Activated naive CD4-positive, alpha-beta T cell treated with anti-CD3 and anti-CD28 coated beads, Interleukin-2, amount 50 U/mL, for 72 hours (primary cell): ENCODE measurements at places on chromosomes 5 and 9. TPM values are rescaled to one million over a fixed set of nuclear protein-coding genes. Genes with fewer than 3 reads are reported as not detected.

- no peak for DNase-seq
These were observed 431.9 kb downstream of the ANXA1 start for GRCh38 chr9:73583576-73583975.

Gene DELE1
- 101 TPM for total RNA-seq

DNA sequence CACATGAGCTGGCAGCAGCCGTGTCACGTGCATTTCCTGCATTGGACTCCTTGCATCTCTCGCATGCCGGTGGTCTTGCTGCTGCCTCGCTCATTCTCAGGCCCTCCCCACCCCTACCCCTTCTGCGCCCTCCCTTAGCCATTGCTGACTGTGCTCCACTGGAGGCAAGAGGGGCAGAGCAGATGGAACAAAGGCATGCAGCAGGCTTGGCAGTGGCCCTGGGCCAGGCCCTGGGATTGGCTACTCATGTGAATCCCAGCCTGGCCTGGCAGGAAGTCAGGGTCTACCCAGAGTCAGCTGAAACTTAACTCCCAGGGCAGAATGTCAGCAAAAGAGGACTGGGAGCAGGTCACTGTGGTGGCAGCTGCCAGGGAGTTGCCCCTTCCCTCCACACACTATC, 62.3 kb downstream of the TSTD2 start:
- peak; percentile 40 for DNase-seq

DNA sequence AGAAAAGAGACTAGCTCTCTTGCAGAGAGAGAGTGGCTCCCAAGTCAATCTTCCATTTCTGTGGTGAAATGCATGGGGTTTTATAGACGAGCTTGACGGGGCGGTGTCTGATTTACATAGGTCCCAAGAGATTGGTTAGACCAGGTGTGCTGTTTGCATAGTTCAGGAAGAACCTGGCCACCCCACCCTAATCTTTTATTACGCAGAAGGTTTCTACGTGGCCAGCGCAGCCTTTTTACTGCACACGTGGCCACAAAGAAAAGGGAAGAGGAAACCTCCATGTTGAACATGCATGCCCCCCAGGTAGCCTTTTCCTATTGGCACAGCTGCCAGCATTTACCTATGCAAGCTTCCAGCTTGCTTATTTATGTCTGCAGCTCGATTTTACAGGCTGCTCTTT, 92.1 kb downstream of the CAVIN4 start:
- no peak for DNase-seq

- no peak for DNase-seq
These were observed 56.6 kb downstream of the SMIM23 start for GRCh38 chr5:171841984-171842776.

- no peak for DNase-seq
These were observed 18.8 kb downstream of the TICAM2 start for GRCh38 chr5:115583474-115583873.

- DNase-seq: no peak
These were observed 46.3 kb downstream of the NACC2 start for GRCh38 chr9:136048560-136049411.

DNA sequence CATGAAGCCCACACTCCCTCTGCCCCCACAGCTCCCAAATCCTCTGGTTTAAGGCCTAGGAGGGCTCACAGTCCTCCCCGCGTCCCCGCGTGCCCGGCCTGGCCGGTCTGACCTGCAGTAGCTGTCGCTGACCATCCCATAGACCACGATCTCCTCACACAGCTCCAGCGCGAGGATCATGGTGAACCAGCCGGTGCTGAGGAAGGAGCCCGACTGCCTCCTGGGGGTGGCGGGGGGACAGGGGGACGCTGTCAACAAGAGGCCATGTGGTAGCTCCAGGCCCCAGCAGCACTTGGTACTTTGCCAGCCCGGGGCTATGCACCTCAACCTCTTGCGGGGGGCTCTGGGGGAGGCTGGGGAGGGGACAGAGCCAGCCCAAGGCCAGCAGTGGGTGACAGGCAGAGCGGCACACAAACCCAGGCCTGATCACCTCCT, 7.0 kb downstream of the ST6GALNAC4 start:
- no peak for DNase-seq

- DNase-seq: no peak
These were observed 51.1 kb upstream of the SH3PXD2B start for GRCh38 chr5:172505403-172505759.

DNA sequence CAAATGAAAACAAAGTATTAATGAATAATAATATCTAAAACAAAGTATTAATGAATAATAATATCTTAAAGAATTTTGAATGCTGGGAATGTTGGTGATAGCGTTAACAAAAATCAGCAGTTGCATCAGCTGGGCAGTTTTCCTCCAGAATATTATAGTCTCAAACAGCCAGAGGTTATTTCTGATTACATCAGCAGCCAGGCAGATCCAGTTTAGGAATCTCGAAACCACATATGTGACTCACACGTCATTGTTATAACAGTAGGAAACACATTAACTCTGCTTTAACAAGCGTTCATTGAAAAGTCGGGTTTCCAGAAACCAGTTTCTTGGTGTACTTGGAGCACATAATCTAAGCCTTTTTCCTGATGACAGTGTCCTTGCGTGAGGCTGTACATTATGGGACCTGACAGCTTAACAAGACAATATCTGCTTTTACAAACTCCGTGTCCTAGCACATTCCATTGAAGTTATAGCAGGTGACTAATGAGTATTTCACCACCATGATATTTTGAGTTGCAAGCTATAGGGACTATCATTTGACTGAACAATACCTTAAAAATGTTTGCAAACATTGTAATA, 559.5 kb upstream of the KLF4 start:
- no peak for DNase-seq

DNA sequence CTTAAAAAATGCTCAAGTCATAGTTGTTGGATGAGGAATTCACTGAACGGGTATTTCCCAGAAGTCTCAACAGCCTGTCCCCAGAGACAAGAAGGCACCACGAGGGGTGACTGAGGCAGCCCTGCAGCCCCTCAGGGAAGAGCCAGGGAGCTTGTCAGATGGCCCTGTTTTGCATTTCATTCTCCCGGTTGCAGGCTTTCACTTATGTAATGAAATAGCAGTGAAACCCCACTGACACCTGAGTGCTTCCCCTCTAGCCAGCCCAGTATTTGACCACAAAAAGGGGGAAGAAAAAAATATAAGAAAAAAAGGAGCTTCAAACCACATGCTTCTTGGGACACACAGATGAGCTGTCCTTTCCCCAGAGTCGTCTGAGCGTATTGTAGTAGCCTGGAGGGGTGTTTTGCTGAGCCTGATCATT, 75.3 kb upstream of the IL12B start:
- no peak for DNase-seq

Gene NTNG2
- 2.2 TPM for total RNA-seq

Gene DIPK1B
- total RNA-seq: 0.37 TPM

GRCh38 chr9:125413579-125413978, 152.0 kb downstream of the GAPVD1 start:
- DNase-seq: no peak

GRCh38 chr9:121566481-121567465, 67.1 kb upstream of the GGTA1 start:
- no peak for DNase-seq

DNA sequence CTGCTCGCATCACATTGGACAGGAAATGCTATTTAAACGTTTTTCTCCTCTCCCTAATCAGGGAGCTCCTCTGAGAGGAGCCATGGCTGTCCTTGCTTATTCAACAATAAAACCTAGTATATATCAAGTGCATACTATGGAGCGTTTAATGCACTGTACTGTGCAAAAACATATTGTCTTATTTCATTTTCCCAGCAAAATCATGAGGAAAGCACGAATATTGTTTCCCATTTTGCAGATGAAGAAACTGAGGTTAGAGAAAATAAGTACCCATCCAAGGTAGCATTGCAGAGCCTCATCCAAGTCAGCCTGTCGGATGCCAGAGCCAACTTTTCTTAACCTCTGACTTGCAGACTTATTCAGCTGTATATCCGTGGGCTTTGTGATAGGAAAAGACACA, 7.6 kb upstream of the EBF1 start:
- DNase-seq: no peak
